Right forelimb (tissue), 1 donor: ENCODE measurements at places on chromosomes 6 and 20.

DNA sequence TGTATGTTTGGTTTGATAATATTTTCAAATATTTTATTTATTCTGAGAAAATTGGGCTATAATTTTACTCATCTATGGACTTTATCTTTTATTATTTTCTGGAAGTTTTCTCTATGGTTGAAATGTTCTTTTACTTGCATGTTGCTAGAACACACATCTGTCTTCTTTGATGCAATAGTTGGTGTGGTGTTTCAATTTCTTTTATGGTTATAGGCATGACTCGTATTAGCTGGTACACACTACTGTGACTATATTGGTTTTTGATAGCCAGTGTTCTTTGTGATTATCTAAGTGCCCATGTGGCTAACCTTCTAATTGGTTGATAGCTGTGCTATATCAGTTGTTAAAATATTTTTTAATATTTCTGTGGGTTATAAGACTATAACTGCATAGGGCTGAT is 1343.3 kb upstream of the GJE1 start:
- no peak for DNase-seq

- no peak for DNase-seq
These were observed 1.6 kb downstream of the TRIM27 start for GRCh38 chr6:28922004-28922820.

- DNase-seq: no peak
These were observed 147.7 kb upstream of the RPS6KA2 start for GRCh38 chr6:166774770-166775169.

DNA sequence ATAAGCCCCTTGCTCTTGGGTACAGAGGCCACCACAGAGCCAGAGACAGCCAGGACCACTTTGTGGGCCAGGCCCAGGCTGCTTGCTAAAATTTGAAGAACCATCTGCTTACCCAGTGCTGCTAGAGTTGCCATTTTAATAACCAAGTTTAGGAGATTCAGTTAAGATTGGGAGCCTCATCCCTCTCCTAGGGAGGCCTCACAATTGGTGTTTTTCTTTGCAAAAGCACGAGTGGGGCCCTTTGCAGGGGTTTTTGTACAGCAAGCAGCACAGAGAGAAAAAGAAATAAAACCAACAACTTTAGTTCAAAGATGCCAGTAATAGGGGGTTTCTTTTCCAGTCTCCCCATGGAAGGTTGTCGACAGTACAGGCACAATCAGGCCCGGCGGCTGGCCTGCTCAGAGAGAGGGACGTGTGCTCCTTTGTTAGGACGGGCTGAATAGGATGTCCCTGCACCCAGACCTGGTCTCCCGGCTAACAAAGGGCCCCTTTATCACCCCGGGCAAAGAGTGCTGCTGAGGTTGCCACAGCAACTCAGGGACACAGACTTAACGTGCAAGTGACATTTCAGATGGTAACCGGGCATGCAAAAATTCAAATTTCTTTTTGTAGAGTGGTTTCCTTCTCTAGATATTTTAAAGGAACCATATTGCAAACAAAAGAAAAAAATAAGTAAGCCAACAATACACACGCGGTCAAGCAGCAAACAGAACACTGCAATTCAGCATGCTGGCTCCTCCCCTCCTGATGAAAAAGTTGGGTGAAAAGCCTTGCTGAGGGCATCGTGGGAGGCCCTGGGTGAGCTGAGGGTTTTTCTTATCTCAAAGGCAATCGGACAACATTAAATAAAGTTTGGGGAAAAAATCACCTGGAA is 10.5 kb upstream of the TOX2 start:
- no peak for DNase-seq

DNA sequence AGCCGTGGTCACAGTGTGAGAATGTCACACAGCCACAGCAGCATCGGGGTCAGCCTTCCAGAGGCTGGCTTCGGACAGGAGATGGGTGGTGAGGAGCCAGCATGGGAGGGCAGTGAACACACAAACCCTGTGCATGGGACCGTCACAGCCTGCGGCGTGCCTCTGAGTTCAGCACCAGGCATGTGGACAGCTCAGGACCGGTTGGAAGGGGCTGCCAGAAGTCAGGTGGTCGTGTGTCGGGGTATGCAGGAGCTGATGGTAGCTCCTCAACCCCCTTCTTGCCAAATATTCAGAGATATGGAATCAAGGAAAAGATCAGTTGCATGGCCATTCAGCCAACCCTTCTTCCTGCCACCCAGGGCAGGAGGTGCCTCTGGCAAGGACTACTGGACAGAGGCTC is 28.2 kb downstream of the MYT1 start:
- DNase-seq: no peak
